ENCODE measurements at places on chromosomes 13 and 19.
A peak's percentile ranks its signal among the peaks of the same experiment; 100 is the strongest.

DNA sequence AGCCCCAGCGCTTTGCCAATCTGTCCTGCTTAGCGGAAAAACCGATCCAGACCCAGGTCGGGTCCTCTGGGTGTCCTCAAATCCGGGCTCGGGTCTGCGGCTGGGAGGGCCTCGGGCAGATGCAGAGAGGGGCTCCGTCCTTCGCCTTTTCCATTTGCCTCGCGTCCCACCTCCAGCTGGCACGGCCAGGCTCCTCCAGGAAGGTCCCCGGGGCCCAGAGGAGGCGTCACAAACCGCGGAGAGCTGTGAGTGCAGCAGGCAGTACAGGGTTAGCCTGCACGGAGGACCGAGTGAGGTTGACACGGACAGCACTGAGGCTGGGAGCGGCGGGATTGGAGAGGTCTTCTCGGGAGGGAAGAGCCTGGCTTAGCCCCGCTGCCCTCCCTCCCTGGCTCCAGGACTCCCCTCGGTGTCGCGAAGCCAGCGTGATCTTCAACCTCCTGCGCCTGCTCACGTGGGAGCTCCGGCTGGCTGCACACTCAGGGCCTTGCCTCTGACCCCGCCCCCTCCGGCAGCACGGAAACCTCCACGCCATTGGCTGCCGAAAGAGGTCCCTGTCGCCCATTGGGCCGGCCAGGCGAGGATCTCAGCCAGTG, 2.8 kb upstream of the IFNL2 start:
- DNase-seq: no peak

- peak; percentile 44 for DNase-seq
Observed at GRCh38 chr19:3575260-3575741, 2.6 kb downstream of the HMG20B start.

GRCh38 chr13:20043207-20043925, 84.8 kb downstream of the ZMYM2 start:
- no peak for DNase-seq

- DNase-seq: no peak
Observed at GRCh38 chr13:74866101-74866500, 615.9 kb downstream of the TBC1D4 start.

GRCh38 chr13:90388887-90389452, 958.5 kb upstream of the MIR17HG start:
- no peak for DNase-seq

GRCh38 chr19:51002542-51003311, 1.3 kb upstream of the KLK8 start:
- peak; percentile 17 for DNase-seq

DNA sequence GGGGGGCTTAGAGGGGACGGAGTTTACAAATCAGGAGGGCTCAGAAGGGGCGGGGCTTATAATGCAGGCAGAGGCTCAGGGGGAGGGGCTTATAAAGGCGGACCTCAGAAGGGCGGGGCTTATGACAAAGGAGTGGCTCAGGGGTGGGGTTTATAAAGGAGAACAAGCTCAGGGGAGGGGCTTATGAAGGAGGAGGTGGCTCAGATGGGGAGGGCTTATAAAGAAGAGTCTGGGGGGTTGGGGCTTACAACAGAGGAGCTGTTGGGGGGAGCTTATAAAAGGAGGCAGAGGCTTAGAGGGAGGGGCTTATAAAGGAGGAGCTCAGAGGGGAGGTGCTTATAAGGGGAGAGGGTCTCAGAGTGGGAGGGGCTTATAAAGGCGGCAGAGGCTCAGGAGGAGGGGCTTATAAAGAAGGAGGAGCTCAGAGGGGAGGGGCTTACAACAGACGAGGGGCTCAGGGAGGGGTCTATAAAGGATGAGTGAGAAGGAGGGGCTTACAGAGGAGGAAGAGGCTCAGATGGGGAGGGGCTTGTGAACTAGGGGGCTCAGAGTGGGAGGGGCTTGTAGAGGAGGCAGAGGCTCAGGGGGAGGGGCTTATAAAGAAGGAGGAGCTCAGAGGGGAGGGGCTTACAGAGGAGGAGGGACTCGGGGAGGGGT, 1.0 kb downstream of the SMIM24 start:
- no peak for DNase-seq

DNA sequence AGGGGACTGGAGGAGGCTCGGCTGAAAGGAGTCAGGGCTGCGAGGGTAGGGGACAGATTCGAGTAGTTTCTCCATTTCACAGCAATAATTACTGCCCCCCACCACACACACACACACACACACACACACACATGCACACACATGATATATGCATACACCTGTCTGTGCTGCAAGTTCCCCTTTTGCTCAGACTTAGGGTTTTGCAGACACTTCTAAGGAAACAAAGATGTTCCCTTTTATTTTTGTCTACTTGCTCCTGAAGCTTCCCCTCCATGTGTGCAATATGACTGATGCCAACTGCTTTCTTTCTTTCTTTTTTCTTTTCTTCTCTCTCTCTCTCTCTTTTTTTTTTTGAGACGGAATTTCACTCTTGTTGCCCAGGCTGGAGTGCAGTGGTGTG, 13.4 kb downstream of the MBD3L2B start:
- DNase-seq: no peak

DNA sequence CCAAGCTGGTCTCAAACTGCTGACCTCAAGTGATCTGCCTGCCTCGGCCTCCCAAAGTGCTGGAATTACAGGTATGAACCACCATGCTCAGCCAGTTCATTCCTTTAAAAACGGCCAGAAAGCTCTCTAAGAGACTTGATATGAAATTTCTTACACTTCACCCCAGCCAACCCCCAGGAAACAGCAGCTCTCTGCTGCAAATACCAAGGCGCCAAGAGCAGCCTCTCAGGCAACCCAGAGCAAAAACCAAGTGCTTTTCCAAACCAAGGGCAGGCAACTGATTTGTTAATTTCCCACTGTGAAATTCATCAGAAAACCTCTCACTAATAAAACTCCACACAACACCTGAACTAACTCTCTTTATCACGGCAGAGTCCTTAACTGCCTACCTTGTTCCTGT, 44.9 kb downstream of the LATS2 start:
- DNase-seq: no peak

DNA sequence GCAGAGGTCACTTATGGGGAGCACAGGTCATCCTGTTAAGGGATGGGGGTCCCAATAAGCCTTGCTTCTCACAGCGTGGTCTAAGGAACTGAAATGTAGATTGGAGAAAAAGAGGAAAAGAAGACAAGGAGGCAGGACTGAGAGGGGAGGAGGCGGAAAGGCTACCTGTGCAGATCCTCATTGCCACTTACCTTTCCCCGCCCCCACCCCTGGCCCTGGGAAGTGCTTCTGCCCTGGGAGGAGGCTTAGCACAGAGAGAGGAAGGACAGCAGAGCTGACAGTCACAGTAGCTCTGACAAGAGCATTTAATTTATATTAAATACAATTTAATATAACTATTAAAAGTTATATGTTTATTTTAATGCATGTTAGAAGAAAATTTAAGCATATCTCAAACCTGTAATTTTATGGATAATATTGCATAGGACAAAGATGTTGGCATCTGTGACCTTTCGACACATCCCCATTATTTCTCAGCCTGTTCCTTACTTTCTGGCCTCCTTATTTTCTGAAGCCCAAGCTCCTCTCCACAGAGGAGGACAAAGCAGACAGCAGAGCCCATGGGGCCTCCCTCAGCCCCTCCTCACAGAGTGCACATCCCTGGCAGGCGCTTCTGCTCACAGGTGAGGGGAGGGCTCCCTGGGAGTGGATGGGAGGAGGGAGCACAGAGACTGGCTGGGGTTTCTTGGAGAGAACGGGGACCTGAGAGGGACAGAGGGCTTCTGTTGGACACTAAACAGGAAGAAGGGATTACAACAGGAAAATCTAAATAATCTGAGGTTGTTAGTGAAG, 23.4 kb downstream of the CEACAM21 start:
- no peak for DNase-seq

GRCh38 chr13:46041419-46041839, 11.1 kb downstream of the ZC3H13 start:
- DNase-seq: no peak

- no peak for DNase-seq
Observed at GRCh38 chr13:99370481-99371275, 63.5 kb upstream of the GPR183 start.

DNA sequence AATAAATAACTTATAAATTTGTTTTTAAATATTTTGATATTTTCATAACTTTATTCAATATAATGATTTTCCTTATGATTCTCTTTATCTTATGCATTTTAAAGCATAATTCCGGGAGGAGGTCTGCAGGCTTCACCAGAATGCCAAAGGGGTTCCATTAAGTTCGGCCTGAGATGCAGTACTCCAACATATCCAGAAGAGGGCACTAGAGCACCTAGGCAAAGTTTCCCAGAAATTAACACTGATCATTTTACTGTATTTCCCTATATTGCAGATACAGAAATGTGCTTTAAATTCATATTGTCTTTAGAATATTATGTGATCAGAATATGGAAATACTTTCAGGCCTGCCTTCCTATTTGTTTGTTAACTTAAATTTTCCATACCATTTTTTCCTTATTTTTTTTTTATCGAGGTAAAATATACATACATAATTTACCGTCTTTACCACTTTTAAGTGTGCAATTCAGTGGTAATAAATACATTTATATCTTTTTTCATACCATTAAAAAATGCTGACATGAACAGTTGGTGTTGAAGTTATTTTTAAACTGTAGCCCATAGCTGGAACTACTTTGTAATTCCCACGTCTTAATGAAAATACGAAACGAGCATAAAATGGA, 58.9 kb upstream of the TM9SF2 start:
- peak; percentile 67 for DNase-seq

GRCh38 chr19:23054456-23054855, 51.5 kb upstream of the ZNF728 start:
- DNase-seq: no peak

DNA sequence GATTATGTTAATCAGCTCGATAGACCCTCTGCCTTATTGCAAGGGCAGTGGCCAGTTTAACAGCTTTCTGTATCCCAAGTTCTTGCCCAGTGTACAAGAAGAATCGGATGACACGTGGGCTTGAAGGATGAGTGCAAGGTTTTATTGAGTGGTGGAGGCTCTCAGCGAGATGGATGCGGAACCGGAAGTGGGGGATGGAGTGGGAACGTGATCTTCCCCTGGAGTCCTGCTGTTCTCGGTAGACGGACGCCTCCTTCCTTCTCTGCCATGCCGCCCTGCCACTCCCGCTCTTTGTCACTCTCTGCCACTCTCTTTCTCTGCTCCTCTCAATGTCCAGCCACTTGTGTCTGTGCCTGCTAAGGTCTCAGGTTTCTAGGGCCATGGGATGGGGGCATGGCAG, 21.0 kb downstream of the RFXAP start:
- DNase-seq: no peak

GRCh38 chr19:49243129-49243528, 81.9 kb downstream of the SLC6A16 start:
- DNase-seq: no peak

GRCh38 chr19:42315024-42315423, 1.9 kb downstream of the TMEM145 start:
- no peak for DNase-seq

DNA sequence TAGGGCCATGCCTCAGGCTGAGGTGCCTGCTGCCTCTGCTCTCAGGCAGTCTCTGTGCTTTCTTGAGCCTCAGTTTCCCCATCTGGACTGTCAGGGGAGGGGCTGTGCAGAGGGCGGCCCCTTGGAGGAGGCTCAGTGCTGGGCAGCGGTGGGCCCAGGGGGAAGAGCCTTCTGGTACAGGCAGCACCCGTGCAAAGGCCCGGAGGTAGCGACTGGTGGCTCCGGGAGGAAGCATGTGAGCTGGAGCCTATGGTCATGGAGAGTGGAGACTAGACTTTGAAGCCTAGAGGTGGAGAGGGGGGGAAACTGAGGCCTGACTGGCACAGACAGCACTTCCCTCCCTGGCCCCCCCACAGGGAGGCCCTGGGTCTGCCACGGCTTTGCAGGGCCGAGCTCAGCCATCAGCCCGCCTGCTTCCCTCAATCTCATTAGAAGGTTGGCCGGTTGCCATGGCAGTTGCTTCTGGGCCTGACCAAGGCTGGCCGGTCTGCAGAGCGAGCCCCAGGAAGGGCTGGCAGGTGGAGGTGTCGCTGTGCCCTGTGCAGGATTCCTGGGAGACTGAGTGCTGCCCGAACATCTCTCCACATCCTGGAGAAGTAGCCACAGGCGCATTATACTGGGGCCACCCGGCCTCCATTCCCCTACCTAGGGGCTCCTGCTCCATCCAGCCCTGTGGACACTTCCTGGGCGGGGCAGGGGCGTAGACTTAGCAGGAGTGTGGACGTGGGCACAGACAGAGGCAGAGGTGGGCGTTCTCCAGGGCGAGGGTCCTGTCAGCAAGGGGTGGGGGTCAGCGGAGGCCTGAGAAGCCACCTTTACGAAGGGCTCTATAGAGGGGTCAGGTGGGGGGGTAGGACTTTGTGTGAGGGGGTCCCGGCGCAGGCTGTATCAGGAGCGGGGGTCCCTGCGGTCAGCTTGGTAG, 53.2 kb downstream of the CRTC1 start:
- no peak for DNase-seq

DNA sequence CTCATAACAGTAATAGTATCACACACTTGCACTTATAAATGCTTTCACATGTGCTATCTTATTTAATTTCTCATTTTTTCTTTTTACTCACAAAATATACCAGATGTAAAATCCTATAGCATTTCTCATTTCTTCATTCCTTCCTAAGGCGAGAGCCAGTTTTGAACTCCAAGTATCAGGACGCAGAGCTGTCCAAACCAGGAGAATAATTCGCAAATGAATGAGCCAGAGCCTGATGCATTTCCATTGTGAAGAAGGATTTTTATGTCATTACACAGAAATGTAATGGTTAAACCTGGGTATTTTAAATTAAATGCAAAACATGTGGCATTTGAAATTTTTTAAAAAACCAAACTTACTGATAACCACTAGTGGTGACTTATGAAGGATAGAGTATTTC, 244.3 kb downstream of the RGCC start:
- no peak for DNase-seq

DNA sequence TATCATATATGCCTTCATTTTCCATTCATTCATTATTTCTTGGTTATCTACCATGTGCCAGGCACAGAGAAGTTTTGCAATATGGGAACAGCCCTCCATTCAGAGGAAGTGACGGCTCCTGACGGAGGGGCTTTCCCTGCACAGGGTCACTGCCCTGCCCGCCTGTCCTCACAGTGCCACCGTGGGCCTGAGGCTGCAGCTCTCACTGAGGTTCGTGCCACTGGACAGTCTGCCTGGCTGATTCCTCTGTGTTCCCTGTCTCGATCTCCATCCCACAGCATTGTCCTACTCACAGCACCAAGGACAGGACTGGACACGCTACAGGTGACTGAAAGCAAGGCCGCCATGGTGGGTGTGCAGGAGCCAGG, 92.7 kb downstream of the TSHZ3 start:
- no peak for DNase-seq

- no peak for DNase-seq
Observed at GRCh38 chr13:110337247-110337646, 30.2 kb downstream of the COL4A2 start.

Data from cardiac muscle cell (in vitro differentiated cells and primary cell).